Suprapubic skin (tissue), 4 donors: ENCODE measurements at places on chromosomes 4 and X. TPM values are rescaled to one million over a fixed set of nuclear protein-coding genes. Genes with fewer than 3 reads are reported as not detected.

The ERCC6L gene
- total RNA-seq = 0.68 TPM

- H3K27ac ChIP-seq = no peak overlapping the region
- no peaks in the 10 kb centered on the region for H3K4me1 ChIP-seq
- no peaks in the 10 kb centered on the region for H3K27me3 ChIP-seq
- no peak for DNase-seq
- no peak overlapping the region for H3K4me3 ChIP-seq
Observed at GRCh38 chr4:75141162-75141561, 208.2 kb downstream of the PARM1 start.

The FDCSP gene
- not detected for total RNA-seq

GRCh38 chr4:16443504-16444088 is 217.3 kb upstream of the TAPT1 start:
- no peaks in the 10 kb centered on the region for H3K4me1 ChIP-seq
- H3K36me3 ChIP-seq = no peaks in the 10 kb centered on the region
- DNase-seq = no peak
- no peak overlapping the region for H3K4me3 ChIP-seq
- no peaks in the 10 kb centered on the region for H3K27me3 ChIP-seq

- H3K36me3 ChIP-seq = no peaks in the 10 kb centered on the region
- H3K27me3 ChIP-seq = no peaks in the 10 kb centered on the region
- no peaks in the 10 kb centered on the region for H3K4me1 ChIP-seq
- no peak for DNase-seq
- no peak overlapping the region for H3K27ac ChIP-seq
Observed at GRCh38 chr4:141074098-141074878, 59.0 kb downstream of the RNF150 start.

DNA sequence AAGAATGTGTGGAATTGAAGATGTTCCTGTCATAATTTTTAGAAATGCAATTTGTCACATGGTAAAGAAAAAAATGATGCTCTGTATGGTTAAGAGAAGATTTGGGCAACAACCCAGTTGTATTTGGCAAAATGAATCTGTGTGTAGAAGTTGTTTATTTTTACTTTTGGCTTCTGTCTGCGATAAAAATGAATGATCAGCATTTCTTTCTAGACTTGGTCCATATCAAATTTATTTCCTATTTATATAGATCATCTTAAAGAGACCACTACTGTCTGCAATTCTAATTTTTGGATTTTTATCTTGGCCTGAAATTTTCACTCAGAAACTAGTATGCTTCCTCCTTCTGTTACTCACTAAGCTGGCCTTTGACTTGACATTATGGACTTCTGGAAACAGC is 396.9 kb downstream of the FAM47A start:
- no peak overlapping the region for H3K27ac ChIP-seq
- H3K4me3 ChIP-seq = no peak overlapping the region
- no peak for DNase-seq
- no peaks in the 10 kb centered on the region for H3K27me3 ChIP-seq
- H3K36me3 ChIP-seq = no peaks in the 10 kb centered on the region

The POU4F2 gene
- not detected for total RNA-seq

GRCh38 chr4:134862116-134862515 is 660.5 kb upstream of the PABPC4L start:
- H3K36me3 ChIP-seq = no peaks in the 10 kb centered on the region
- no peaks in the 10 kb centered on the region for H3K27me3 ChIP-seq
- DNase-seq = no peak
- H3K4me3 ChIP-seq = no peak overlapping the region
- no peaks in the 10 kb centered on the region for H3K4me1 ChIP-seq

DNA sequence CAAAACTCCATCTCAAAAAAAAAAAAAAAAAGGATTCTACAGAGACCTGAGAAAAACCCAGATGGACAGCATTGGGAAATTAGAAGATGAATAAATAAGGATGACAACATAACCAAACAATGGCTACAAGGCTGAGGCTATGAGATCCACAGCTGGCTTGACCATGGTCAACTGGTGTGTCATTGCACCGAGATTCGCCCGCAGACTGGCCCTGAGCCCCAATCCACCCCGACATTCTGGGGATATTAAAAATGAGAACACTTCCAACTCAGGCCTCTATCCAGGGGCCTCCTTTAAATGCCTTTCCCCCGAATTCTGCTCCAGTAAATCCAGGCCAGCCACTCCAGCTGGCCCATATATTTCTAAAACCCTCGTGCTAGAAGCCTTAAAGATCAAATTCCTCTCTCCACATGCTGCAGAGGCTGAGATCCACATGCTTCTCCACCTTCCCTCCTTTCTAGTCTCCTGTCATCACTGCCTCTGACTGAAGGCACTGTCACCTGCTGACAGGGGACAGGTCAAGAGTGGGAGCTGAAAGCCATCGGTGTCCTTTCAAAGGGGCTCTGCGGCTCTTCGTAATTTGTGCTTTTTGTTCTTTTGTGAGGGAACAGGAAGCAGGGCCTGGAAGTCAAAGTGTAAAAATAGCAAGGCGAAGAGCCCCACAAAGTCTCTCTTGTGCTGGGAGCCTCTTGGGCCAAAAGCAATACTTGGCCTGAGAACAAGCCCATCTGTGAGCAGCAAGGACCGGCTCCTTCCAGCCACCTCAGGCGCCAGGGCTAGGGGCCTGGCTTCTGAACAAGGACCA is 203.7 kb downstream of the NSUN7 start:
- no peaks in the 10 kb centered on the region for H3K36me3 ChIP-seq
- no peak for DNase-seq
- H3K27me3 ChIP-seq = no peaks in the 10 kb centered on the region
